ENCODE measurements at places on chromosomes 1 and 21. TPM values are rescaled to one million over a fixed set of nuclear protein-coding genes. Genes with fewer than 3 reads are reported as not detected.

The CELA3B gene
- total RNA-seq: not detected

- no peak for DNase-seq
- no peak overlapping the region for H3K27ac ChIP-seq
These were observed 341.5 kb downstream of the VAV3 start for GRCh38 chr1:107623431-107623830.

The HUNK gene
- 0.48 TPM for total RNA-seq

The MTF2 gene
- total RNA-seq: 61.6 TPM

DNA sequence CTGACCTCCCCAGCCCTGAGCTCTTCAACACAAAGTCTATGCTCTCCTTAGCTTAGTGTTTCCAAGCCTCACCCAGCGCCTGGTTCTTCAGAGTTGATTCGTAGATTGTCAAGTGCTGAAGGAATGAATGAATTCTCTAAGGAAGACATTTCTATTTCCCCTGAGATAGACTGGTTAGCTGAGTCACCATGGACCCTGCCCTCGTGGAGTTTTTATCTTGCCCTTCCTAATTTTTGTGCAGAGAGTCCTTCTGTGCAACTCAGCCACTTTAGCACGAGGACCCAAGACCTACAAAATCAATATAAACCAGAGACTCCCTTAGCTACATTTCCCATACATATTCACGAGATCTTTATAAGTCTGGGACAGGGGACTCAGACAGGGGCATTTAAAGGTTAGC lies 2.6 kb upstream of the CD244 start:
- no peak overlapping the region for H3K27ac ChIP-seq
- no peak for DNase-seq
- H3K4me3 ChIP-seq: no peak overlapping the region

DNA sequence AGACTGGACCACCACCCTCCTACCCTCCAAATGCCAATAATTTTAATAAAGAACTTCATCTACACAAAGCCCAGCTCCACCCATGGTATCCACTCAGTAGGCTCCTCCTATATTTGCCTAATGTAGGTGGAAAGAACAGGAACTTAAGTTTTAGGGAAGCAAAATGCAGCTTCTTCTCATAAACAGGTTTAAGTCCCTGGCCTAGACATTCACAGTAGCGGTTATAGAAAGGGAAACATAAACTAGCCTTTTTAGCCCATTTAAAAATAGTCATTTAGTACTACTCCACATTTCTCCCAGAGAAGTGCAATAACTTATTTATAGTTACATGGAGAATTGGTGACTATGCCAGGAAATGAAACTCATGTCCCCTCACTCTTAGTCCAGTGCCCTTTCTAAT lies 56.6 kb upstream of the CPLANE2 start:
- no peak overlapping the region for H3K4me3 ChIP-seq
- H3K27me3 ChIP-seq: no peaks in the 10 kb centered on the region
- H3K27ac ChIP-seq: no peak overlapping the region
- H3K36me3 ChIP-seq: peaks cover 40% of the 10 kb centered on the region
- DNase-seq: no peak

DNA sequence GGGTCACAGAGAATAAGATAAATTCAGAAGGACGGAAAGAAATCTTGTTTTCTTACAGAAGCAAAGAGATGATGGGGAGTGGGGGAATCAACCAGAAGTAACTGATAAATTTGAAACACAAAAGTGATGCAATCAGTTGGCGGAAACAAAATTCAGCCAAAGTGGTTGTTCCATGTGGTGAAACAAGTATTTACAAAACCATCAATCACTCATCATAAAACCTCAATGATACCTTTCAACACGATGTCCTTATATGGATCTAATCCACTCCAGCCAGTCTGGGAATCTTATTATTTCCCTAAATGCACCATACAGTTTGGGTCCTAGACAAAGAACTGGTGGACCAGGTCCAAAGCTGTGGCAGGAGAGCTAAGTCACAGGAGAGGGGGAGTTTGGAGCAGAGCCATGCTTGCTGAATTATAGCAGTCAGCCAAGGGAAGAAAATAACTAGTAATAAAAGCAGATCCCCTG lies 303.8 kb upstream of the LRRC7 start:
- H3K4me1 ChIP-seq: no peaks in the 10 kb centered on the region
- no peaks in the 10 kb centered on the region for H3K36me3 ChIP-seq
- no peak for DNase-seq
- H3K27me3 ChIP-seq: no peaks in the 10 kb centered on the region
- no peak overlapping the region for H3K27ac ChIP-seq
- H3K4me3 ChIP-seq: no peak overlapping the region

The MACF1 gene
- 328 TPM for total RNA-seq

The ZCCHC17 gene
- 23.6 TPM for total RNA-seq

GRCh38 chr1:149844650-149845255 lies 54.6 kb upstream of the BOLA1 start:
- H3K36me3 ChIP-seq: peaks cover 36% of the 10 kb centered on the region
- peaks cover 50% of the 10 kb centered on the region for H3K4me1 ChIP-seq
- H3K27ac ChIP-seq: peak overlapping the region; percentile 93
- no peak for DNase-seq
- no peaks in the 10 kb centered on the region for H3K27me3 ChIP-seq

DNA sequence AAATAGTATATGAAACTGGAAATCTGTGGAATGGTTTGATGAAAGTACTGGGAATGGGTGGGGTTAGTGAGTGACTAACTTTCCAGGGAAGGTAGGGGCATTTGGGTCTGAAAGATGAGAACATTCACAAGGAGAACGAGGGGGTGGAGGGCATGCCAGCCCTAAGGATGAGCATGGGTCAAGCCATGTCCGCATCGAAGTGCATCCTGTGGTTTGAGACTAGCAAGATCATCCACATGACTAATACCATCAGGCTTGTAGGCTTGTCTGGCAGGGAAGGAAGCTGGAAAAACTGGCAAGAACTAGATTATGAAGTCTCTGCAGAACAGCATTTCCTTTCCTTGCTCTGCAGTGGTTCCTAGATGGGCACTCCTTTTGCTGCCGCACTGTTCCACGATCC lies 70.4 kb upstream of the UBE2U start:
- peaks cover 10% of the 10 kb centered on the region for H3K27me3 ChIP-seq
- no peaks in the 10 kb centered on the region for H3K36me3 ChIP-seq
- no peak for DNase-seq
- no peak overlapping the region for H3K4me3 ChIP-seq

DNA sequence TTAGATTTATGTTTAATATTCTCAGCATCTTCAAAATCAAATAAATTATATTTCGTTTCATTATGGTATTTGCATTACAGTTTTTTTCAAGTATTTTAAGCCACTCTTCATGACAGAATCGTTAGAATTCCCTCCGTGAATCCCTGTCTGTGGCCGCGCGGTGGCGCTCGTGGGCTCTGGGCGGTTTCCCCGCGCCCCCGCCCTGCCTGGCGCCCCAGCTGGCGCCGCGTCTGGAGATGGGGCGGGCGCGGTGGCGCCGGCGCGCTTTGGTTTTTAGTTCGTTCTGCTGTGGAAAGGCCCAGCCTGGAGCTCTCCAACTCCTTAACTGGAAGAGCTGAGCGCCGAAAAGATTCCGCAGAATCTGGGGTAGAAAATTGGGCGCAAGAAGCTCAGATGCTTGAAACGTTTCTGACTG lies 25.7 kb downstream of the PRMT2 start:
- no peak overlapping the region for H3K27ac ChIP-seq
- peaks cover 15% of the 10 kb centered on the region for H3K4me1 ChIP-seq
- H3K4me3 ChIP-seq: peak overlapping the region; percentile 47
- H3K27me3 ChIP-seq: no peaks in the 10 kb centered on the region
- peak; percentile 69 for DNase-seq
- peaks cover 32% of the 10 kb centered on the region for H3K36me3 ChIP-seq

DNA sequence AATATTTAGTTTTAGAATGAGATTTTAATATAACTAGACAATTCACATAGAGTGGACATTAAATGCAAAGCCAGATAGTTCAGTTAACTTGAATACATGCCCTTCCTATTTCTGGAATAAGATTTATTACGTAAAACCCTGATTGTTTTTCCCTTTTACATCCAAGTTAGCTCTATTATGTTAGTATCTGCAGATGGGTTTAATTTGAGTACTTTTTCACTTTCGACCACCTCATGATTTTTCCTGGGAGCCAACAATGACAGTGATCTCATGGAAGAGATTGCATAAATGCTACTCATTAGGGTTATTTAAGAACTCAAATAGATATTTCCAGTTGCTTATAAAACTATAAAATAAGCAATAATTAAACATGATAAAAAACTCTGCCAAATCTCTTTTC lies 199.4 kb upstream of the PTGFR start:
- H3K4me1 ChIP-seq: no peaks in the 10 kb centered on the region
- DNase-seq: no peak
- no peaks in the 10 kb centered on the region for H3K27me3 ChIP-seq
- H3K27ac ChIP-seq: no peak overlapping the region
- no peaks in the 10 kb centered on the region for H3K36me3 ChIP-seq
- no peak overlapping the region for H3K4me3 ChIP-seq

The GUK1 gene
- 327 TPM for total RNA-seq

GRCh38 chr21:41695513-41695912 lies 71.3 kb downstream of the RIPK4 start:
- peaks cover 8% of the 10 kb centered on the region for H3K27me3 ChIP-seq
- no peak overlapping the region for H3K4me3 ChIP-seq
- H3K36me3 ChIP-seq: no peaks in the 10 kb centered on the region
- H3K4me1 ChIP-seq: no peaks in the 10 kb centered on the region

The S100A9 gene
- total RNA-seq: 4.5 TPM

The KHDC4 gene
- 94.5 TPM for total RNA-seq

DNA sequence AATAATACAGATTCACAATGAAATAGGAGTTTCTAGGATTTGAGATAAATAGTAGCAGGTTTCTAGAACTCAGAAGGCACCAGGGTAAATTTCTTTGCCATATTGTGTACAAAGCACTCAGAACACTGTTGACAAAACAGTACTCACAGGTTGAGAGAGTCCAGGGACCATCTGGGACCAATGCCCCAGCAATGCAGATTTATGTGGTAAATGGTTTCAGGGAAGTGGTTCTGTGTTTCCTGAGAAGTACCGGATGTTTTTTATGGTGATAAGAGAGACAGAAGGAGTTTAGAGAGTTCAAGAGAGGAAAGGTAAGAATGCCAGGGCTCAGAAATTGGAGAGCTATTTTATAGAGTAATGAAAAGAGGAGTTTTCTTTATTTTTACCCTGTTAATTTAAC lies 29.6 kb upstream of the DIPK1A start:
- no peak for DNase-seq
- H3K27ac ChIP-seq: peak overlapping the region; percentile 87
- peaks cover 4% of the 10 kb centered on the region for H3K36me3 ChIP-seq
- peaks cover 48% of the 10 kb centered on the region for H3K4me1 ChIP-seq

The LRRC53 gene
- total RNA-seq: not detected

The ETV3L gene
- not detected for total RNA-seq

The MYOG gene
- not detected for total RNA-seq

The NBPF9 gene
- 16.7 TPM for total RNA-seq

The TMEM234 gene
- total RNA-seq: 16.5 TPM

- peaks cover 28% of the 10 kb centered on the region for H3K27me3 ChIP-seq
- DNase-seq: no peak
These were observed 4.9 kb downstream of the RASSF5 start for GRCh38 chr1:206512058-206512850.

- H3K4me1 ChIP-seq: peaks cover 10% of the 10 kb centered on the region
- H3K36me3 ChIP-seq: no peaks in the 10 kb centered on the region
- peaks cover 23% of the 10 kb centered on the region for H3K27me3 ChIP-seq
- DNase-seq: peak; percentile 61
- no peak within 1 kb of the TSS for H3K27ac ChIP-seq
These were observed at the start of gene CR1 for GRCh38 chr1:207495801-207496792. CR1 (plus strand) TSS chr1:207496157; CDS start chr1:207496268, 111 bp downstream.

The NGF gene
- not detected for total RNA-seq

- H3K4me3 ChIP-seq: no peak overlapping the region
- H3K27ac ChIP-seq: no peak overlapping the region
- no peak for DNase-seq
- H3K36me3 ChIP-seq: no peaks in the 10 kb centered on the region
These were observed 19.3 kb downstream of the F3 start for GRCh38 chr1:94522304-94522703.
